ENCODE measurements at places on chromosomes 16 and 17. TPM values are rescaled to one million over a fixed set of nuclear protein-coding genes. Genes with fewer than 3 reads are reported as not detected.

TEFM gene
- total RNA-seq: 21.5 TPM

CCL17 gene
- total RNA-seq: not detected

LLGL2 gene
- total RNA-seq: 0.92 TPM

ADGRG1 gene
- total RNA-seq: 94.8 TPM

CENPN gene
- total RNA-seq: 13.4 TPM

CDH3 gene
- total RNA-seq: 6.5 TPM

TBC1D3H gene
- not detected for total RNA-seq

THOC6 gene
- total RNA-seq: 4.8 TPM

LGALS9B gene
- not detected for total RNA-seq

KRT25 gene
- total RNA-seq: not detected

KRTAP9-7 gene
- total RNA-seq: not detected

ACSM5 gene
- total RNA-seq: 1.8 TPM

FUS gene
- total RNA-seq: 64.4 TPM
